ENCODE measurements at places on chromosomes 1 and 21. TPM values are rescaled to one million over a fixed set of nuclear protein-coding genes. Genes with fewer than 3 reads are reported as not detected.
A peak's percentile ranks its signal among the peaks of the same experiment; 100 is the strongest.

Gene SLC9C2
- not detected for total RNA-seq

Gene COL9A2
- 0.83 TPM for total RNA-seq

- peaks cover 19% of the 10 kb centered on the region for H3K4me1 ChIP-seq
- H3K27me3 ChIP-seq, result no peaks in the 10 kb centered on the region
- H3K27ac ChIP-seq, result peak overlapping the region; percentile 99
- H3K4me3 ChIP-seq, result peak overlapping the region; percentile 77
These were observed 873 bp upstream of the PI4KB start for GRCh38 chr1:151327903-151328674.

- DNase-seq, result no peak
- H3K27me3 ChIP-seq, result peaks cover 7% of the 10 kb centered on the region
- H3K36me3 ChIP-seq, result no peaks in the 10 kb centered on the region
- H3K4me3 ChIP-seq, result no peak overlapping the region
- H3K4me1 ChIP-seq, result no peaks in the 10 kb centered on the region
- H3K27ac ChIP-seq, result no peak overlapping the region
These were observed 198.4 kb downstream of the PRDM2 start for GRCh38 chr1:13898406-13898805.

- peaks cover 12% of the 10 kb centered on the region for H3K36me3 ChIP-seq
- H3K27me3 ChIP-seq, result no peaks in the 10 kb centered on the region
- H3K27ac ChIP-seq, result no peak overlapping the region
- H3K4me3 ChIP-seq, result no peak overlapping the region
- DNase-seq, result no peak
These were observed 8.4 kb downstream of the TIPRL start for GRCh38 chr1:168187177-168187576.

Gene LEMD1
- not detected for total RNA-seq

DNA sequence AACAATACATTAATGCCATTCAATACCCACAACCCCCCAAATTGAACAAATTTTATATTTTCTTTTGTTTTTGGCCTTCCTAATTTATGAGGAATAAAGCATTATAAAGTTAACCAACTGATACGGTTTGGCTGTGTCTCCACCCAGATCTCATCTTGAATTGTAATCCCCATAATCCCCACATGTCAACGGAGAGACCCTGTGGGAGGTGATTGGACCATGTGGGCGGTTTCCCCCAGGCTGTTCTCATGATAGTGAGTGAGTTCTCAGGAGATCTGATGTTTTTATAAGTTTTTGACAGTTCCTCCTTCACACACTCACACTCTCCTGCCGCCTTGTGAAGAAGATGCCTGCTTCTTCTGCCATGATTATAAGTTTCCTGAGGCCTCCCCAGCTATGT, 6.4 kb upstream of the MCOLN3 start:
- no peak overlapping the region for H3K4me3 ChIP-seq
- no peaks in the 10 kb centered on the region for H3K4me1 ChIP-seq
- no peak for DNase-seq
- peaks cover 6% of the 10 kb centered on the region for H3K27me3 ChIP-seq

DNA sequence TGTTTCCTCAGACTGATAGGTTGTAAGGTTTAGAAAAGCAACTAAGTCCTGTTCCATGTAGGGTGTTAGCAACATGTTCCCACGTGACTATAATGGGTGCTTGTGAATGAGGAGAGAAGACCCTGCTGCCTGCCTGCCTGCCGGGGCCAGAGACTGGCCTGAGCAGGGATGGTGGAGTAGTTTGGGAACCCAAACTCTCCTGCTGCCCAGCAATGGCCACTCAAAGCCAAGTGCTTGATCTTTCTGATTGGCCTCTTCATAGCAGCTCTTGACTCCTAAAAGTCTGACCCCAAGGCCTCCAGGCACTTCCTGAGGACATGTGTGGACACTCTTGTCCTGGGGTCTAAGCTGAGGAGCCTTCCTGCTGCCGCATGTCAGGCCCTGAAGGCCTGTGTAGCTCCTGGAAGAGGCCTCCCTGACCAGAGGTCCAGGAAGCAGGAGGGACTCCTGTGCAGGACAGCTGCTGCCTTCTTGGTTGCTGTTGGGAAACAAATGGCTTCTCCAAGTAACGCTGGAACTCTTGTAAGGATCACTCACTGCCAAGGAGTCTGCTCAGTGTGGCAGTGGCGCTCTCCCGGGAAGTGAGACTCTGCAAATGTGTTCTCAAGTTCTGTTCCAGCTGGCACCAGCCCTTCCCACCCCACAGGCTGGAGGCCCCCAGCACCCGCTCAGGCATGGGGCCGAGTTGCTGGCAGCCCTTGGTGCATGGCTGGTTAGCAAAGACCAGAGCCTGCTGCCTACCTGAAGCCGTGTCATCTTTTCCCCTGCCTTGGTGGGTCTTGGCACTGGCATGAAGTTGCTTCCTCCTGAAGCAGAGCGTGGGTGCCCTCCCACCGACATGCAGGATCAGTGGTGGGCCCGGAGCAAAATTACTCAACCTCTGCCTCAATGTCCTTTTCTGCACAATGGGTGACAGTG, 35.5 kb downstream of the MAN1C1 start:
- peaks cover 3% of the 10 kb centered on the region for H3K4me1 ChIP-seq
- peak overlapping the region; percentile 12 for H3K27ac ChIP-seq
- H3K36me3 ChIP-seq, result no peaks in the 10 kb centered on the region

DNA sequence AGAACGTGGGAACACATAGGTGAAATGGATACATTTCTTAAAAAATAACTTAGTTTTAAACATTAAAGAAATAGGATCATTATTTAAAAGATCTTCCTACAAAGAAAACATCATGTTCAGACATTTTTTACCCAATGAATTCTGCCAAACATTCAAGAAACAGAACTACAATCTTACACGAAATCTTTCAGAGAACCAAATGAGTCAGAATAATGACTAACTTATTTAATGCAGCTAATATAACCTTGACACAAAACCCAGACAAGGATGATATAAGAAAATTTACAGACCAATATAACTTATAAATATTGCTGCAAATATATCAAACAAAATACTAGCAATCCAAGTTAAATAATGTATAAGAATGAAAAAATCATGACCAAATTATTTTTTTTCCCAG, 220.1 kb upstream of the KCNK2 start:
- H3K36me3 ChIP-seq, result no peaks in the 10 kb centered on the region
- no peak overlapping the region for H3K4me3 ChIP-seq
- no peaks in the 10 kb centered on the region for H3K27me3 ChIP-seq
- H3K27ac ChIP-seq, result no peak overlapping the region

Gene TNFSF4
- total RNA-seq, result 0.60 TPM

- H3K4me3 ChIP-seq, result no peak overlapping the region
- no peak for DNase-seq
- peaks cover 31% of the 10 kb centered on the region for H3K4me1 ChIP-seq
These were observed 69.9 kb upstream of the WDR26 start for GRCh38 chr1:224504297-224505041.

Gene EXTL1
- 17.5 TPM for total RNA-seq

GRCh38 chr1:36966242-36966641, 68.1 kb downstream of the GRIK3 start:
- no peak for DNase-seq
- H3K4me3 ChIP-seq, result no peak overlapping the region
- no peaks in the 10 kb centered on the region for H3K36me3 ChIP-seq
- no peaks in the 10 kb centered on the region for H3K4me1 ChIP-seq

DNA sequence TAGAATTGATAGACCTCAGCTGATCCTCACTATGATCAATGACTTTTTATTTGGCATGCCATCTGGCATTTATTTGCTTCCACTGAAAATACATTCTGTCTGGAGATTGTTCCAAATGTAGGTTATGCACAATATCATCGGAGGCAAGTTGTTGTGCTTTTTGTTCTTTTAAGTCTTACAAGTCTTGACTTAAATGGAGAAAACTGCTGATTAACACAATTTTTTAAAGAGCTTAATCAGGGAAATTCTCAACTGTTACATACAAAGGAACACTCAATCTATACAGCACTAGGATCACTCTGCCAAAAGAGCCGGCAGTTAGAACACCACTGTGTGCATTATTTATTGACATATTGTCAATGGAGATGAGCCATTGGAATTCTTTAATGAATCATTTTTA, 19.2 kb downstream of the CYYR1 start:
- H3K36me3 ChIP-seq, result no peaks in the 10 kb centered on the region
- no peaks in the 10 kb centered on the region for H3K27me3 ChIP-seq

GRCh38 chr1:176101951-176102642, 105.0 kb downstream of the COP1 start:
- DNase-seq, result no peak
- H3K4me1 ChIP-seq, result no peaks in the 10 kb centered on the region
- H3K27ac ChIP-seq, result no peak overlapping the region

- no peaks in the 10 kb centered on the region for H3K27me3 ChIP-seq
- peak; percentile 25 for DNase-seq
- no peak overlapping the region for H3K27ac ChIP-seq
- H3K4me3 ChIP-seq, result no peak overlapping the region
- no peaks in the 10 kb centered on the region for H3K36me3 ChIP-seq
These were observed 216.3 kb downstream of the KIF26B start for GRCh38 chr1:245370905-245371581.

DNA sequence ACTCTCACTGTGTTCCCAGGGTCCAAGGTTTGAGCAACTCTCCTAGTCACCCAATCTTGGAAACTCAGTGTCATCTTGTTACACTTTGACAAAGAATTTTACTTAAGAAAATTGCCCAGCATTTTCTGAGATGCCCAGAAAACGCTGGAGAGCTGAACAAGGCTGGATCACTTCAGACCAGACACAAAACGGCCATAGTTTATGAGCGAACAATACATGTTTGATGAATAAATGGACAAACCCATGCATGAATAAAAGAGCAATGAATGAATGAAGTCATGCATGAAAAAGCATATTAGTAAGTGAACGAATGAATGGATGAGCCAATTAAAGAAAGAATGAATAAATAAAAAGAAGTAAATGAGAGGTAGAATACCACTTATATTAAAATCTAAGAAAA, 103.8 kb downstream of the MATN1 start:
- no peak overlapping the region for H3K27ac ChIP-seq
- H3K36me3 ChIP-seq, result no peaks in the 10 kb centered on the region
- H3K4me1 ChIP-seq, result no peaks in the 10 kb centered on the region
- H3K4me3 ChIP-seq, result no peak overlapping the region

Gene ADARB1
- total RNA-seq, result 12.0 TPM

Gene SLC30A1
- 16.2 TPM for total RNA-seq

DNA sequence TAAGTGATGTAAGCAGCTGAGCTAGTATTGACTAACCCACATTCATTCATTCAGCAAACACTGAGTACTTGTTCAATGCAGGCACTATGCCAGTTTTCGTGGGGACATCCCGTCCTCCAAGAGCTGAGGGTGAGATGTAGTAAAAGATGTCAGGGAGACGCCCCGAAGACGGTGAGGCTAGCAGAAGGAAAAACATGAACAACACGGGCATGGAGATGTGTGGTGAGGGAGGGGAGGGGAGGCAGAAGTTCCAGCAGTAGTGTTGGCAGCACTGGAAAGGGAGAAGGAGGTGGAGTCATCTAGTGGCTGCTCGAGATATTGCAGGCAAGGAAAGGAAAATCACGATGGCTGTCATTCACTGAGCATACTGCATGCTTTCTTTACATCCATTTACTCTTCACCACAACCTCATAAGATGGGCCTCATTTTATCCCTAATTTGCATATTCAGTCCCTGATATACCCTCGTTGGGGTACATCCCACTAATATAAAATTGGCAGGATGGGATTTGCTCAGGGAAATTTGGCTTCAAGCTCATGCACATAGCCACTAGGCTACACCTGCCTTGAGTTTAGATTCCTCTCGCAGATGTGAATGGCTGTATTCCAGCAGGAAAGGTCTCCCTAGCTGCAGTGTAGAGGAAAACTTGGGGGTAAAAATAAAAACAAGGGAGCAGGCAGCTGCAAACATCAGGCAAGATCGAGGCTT, 14.5 kb downstream of the PDZK1IP1 start:
- DNase-seq, result no peak
- no peak overlapping the region for H3K27ac ChIP-seq
- H3K4me3 ChIP-seq, result no peak overlapping the region

- H3K4me1 ChIP-seq, result no peaks in the 10 kb centered on the region
- H3K27ac ChIP-seq, result no peak overlapping the region
- no peaks in the 10 kb centered on the region for H3K36me3 ChIP-seq
- no peaks in the 10 kb centered on the region for H3K27me3 ChIP-seq
- H3K4me3 ChIP-seq, result no peak overlapping the region
These were observed 71.3 kb upstream of the MUTYH start for GRCh38 chr1:45411510-45411899.

GRCh38 chr1:196034080-196034706, 574.0 kb downstream of the KCNT2 start:
- H3K27ac ChIP-seq, result no peak overlapping the region
- no peak overlapping the region for H3K4me3 ChIP-seq
- no peaks in the 10 kb centered on the region for H3K27me3 ChIP-seq

- DNase-seq, result no peak
- no peak overlapping the region for H3K4me3 ChIP-seq
- peak overlapping the region; percentile 24 for H3K27ac ChIP-seq
- H3K4me1 ChIP-seq, result peaks cover 78% of the 10 kb centered on the region
These were observed 153.5 kb downstream of the TGFBR3 start for GRCh38 chr1:91732291-91733107.

Gene ARPC5
- total RNA-seq, result 60.3 TPM

DNA sequence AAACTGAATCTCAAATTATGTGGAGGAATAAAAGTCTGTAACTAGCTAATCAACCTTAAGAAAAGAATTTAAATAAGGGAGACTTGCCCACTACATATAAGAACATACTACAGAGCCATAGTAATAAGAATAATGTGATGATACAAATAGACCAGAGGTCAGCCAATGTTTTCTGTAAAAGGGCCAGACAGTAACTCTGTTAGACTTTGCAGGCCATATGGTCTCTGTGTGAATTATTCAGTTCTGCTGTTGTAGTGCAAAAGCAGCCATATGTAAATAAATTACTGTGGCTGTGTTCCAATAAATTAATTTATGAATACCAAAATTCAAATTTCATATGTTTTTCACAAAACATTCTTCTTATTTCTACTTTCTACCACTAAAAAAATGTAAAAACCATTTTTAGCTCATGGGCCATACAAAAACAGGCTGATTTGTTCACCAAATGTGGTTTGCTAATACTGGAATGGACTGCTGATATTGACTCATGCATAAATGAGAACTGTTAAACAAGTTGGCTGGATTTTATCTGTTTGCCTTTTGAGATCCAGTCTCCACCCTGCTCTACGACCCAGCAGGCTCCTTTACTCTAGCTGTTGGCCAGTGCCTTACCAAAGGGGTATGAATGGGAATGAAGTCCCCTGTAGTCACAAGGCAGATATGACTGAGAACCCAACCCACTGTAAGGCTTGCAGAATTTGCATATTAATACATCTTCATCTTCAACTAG, 98.2 kb upstream of the ZNHIT6 start:
- no peak overlapping the region for H3K4me3 ChIP-seq
- no peaks in the 10 kb centered on the region for H3K27me3 ChIP-seq
- H3K27ac ChIP-seq, result no peak overlapping the region
- H3K36me3 ChIP-seq, result no peaks in the 10 kb centered on the region

Gene HHIPL2
- 0.27 TPM for total RNA-seq

All from heart left ventricle (tissue), 16 donors.